ENCODE measurements at places on chromosomes 13 and 19. TPM values are rescaled to one million over a fixed set of nuclear protein-coding genes. Genes with fewer than 3 reads are reported as not detected.

The OSCAR gene
- total RNA-seq: 0.59 TPM

The KLK2 gene
- not detected for total RNA-seq

The FXYD1 gene
- not detected for total RNA-seq

The TMEM255B gene
- total RNA-seq: 2.9 TPM

The INSR gene
- 44.2 TPM for total RNA-seq

The PLVAP gene
- total RNA-seq: not detected

The PRKCG gene
- under 0.01 TPM for total RNA-seq

The PSG2 gene
- not detected for total RNA-seq

The CYSLTR2 gene
- total RNA-seq: under 0.01 TPM

DNA sequence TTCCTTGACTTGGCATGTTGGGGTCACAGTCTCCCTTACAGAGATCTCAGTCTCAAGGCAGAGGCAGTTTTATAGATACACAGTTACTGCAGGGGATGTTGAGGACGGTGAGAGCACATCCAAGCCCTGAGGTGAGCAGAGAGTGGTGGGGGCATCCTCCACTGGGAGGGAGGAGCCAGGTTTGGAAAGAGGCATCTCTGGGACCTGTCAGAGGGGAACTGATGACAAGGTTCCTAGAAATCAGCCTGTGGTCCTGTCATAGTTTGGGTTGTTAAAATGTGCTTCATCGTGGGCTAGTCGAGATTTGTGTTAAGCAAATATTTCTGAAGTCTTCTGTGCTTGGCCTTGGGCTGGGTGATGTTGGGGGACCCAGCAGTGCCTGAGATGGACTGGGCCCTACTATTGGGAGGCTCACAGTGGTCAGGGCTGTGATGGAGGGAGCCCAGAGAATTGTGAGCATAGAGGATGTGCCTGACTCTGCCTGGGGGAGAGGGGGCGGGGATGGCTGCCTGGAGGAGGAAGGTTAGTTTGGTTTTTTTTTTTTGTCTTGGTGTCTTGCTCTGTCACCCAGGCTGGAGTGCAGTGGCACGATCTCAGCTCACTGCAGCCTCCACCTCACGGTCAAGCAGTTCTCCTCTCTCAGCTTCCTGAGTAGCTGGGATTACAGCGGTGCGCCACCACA, 3.9 kb downstream of the SUPT5H start:
- DNase-seq: peak; percentile 37

DNA sequence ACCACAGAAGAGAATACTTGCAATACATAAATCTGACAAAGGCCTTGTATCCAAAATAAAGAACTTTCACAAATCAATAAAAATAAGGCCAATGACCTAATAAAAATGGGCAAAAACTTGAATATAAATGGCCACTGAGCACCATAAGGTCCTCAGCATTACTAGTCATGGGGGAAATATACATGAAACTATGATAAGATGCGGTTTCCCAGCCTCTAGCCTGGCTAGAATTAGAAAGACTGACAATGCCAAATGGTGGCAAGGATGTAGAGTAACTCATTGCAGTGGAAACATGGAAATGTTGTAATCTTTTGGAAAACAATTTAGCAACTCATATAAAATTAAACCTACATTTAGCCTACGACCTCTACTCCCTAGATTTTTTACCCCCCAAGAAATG, 227.1 kb downstream of the GGACT start:
- peak; percentile 63 for DNase-seq

DNA sequence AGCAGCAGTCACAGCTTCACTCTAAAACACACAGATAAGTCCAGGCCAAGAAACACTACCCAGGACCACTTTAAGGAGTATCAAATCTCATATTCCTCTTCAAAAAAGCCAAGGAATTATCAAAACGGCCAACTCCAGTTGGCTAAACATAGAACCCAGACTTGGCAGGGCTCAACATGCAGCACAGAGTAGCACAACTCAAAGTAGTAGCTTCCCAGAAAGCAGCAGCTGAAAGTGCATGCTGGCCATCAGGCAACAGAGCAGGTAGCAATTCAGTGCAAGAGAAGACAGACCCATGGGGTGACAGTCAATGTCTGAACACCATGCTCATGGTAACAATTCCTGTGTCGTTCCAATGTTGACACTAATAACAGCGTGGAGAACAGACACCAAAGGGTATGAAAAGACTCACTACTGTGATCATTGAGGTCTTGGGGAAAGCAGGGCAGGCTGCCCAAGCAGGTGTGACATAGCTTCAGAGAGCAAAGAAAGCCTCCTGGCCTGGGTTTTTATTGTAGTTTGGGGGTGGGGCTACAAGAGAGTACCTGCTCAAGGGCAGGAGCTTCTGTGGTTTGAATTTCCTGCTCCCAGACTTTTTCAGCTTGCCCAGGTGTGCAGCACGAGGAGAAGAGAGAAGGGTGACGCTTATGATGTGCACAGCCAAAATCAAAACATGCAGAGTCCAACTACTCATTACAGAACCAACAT, 6.2 kb downstream of the ZNF709 start:
- no peak for DNase-seq

DNA sequence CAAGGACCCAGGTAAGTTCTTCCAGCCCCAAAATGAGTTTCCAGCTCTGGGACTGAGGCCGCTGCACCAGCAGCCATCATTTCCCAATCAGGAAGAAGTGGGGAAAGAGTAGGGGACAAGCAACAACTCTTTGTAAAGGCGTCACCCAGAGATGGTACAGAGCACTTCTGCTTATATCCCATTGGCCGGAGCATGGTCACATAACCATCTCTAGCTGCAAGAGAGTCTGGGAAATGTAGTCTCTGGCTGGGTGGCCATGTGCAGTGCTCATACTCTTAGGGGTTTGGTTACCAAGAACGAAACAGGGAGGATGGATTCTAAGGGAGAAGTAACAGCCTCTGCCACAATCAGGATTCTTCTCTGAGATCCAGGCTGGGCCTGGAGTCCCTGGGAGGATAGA, 26.3 kb downstream of the CKM start:
- DNase-seq: no peak

DNA sequence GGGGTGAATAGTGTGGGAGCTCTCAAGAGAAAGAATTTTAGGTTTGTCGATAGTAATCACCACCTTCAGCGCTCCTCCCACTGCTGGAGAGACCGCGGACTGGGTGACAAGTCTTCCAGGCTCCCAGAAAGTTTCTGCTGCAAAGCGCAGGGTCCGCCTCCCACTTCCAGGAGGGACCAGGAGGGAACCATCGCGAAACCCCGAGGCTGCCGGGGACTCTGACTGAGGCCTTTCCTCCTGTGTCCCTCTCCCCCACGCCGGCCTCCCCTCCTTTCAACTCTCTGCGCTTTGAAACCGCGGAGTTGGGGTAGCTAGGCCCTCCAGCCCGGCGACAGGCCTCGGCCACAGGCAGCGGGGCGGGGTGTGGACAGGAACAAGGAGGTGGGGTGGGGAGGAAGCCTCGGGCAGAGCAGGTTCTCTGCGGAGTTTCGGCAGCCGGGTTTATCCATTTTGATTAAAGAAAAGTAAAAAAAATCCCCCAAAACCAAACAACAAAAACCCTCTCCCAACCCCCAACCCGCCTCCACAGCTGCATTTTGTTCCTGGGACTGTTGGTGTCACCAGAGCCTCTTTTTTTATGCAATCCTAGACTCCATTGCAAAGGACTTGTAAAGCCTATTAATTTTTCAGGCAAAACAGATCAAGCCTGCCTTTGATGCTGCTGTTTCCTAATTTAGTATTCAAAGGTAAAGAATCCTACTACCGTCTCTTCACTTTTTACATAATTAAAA, 157.2 kb downstream of the TM9SF2 start:
- no peak for DNase-seq

GRCh38 chr19:34555447-34555846, 73.9 kb downstream of the WTIP start:
- DNase-seq: no peak

GRCh38 chr19:9970481-9970880, 34.2 kb upstream of the OLFM2 start:
- DNase-seq: no peak

- no peak for DNase-seq
Observed at GRCh38 chr13:72166102-72166650, 299.2 kb upstream of the DACH1 start.

GRCh38 chr19:11578258-11579142, 1.1 kb upstream of the ACP5 start:
- peak; percentile 65 for DNase-seq

DNA sequence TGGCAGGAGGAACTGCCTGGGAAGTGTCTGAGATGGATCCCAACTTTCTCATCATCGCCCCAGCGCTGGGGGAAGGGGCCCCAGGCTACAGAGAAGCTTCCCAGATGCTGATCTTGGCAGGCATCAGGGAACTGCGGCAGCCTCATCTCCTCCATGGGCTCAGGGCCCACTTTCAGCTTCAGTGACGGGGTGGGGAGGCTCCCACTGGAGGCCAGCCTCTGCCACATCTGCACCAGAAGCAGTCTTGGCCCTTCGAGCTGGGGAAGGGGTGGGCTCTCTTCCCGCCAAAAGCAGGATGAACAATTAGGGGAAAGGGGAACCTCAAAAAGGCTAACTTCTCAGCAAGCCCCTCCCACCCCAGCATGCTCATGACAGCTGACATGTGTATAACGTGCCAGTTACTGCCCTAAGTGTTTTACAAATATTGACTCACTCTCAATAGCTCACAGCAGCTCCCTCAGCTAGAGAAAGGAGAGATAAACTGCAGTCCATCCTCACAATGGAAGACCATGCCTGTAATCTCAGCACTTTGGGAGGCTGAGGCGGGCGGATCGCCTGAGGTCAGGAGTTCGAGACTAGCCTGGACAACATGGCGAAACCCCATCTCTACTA, 7.1 kb upstream of the S1PR2 start:
- peak; percentile 94 for DNase-seq

GRCh38 chr19:3682741-3683404, 17.4 kb downstream of the PIP5K1C start:
- no peak for DNase-seq

- DNase-seq: no peak
Observed at GRCh38 chr13:53237696-53238095, 209.1 kb downstream of the OLFM4 start.

- DNase-seq: peak; percentile 91
Observed at GRCh38 chr13:42876887-42877545, 95.6 kb downstream of the FAM216B start.

GRCh38 chr13:101121608-101122007, 294.7 kb downstream of the NALCN start:
- DNase-seq: no peak

DNA sequence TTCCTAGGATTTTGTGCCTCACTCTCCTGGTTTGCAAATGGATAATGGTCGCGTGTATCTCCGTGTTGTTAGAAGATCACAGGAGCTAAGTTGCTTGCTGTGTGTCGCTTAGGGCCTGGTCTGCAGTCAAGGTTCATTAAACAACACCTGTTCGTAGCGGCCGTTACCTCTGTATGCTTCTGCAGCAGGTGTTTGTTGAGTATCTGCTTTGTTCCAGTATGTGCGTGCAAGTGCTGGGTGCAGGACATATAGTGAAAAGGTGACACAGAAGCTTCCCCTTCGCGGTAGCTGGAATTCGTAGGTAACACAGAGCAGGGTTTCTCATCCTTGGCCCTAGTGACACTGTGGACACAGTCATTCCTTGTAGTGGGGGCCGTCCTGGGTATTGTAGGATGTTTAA, 5.4 kb downstream of the MED25 start:
- DNase-seq: peak; percentile 26

- no peak for DNase-seq
Observed at GRCh38 chr13:87656306-87656705, 14.9 kb upstream of the SLITRK5 start.

- no peak for DNase-seq
Observed at GRCh38 chr19:20182222-20182785, 15.3 kb downstream of the ZNF486 start.

GRCh38 chr13:24900507-24900906, 136.5 kb downstream of the RNF17 start:
- no peak for DNase-seq

DNA sequence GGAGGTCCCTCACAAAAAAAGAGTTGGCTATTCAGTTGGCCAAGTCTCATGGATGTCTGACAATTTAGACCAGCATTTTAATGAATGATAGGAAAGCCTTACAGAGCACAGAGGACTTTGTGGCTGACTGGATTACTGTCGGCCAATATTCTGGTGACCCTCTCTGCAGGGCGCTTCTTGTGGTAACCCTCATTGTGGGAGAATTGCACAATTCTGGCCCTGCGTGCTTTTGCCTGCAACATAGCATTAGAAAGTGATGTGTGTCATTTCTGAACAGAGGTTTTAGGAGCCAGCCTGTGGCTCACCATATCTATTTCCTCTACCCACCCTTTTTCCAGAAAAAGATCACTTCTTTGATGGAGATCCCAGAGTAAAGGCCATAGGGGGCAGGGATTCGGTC, 71.4 kb downstream of the EFNB2 start:
- DNase-seq: no peak
